ENCODE measurements at places on chromosomes 4 and X.

- DNase-seq = no peak
These were observed 35.8 kb downstream of the MBNL3 start for GRCh38 chrX:132452911-132453550.

- DNase-seq = no peak
These were observed 14.2 kb upstream of the C4orf51 start for GRCh38 chr4:145665773-145666172.

DNA sequence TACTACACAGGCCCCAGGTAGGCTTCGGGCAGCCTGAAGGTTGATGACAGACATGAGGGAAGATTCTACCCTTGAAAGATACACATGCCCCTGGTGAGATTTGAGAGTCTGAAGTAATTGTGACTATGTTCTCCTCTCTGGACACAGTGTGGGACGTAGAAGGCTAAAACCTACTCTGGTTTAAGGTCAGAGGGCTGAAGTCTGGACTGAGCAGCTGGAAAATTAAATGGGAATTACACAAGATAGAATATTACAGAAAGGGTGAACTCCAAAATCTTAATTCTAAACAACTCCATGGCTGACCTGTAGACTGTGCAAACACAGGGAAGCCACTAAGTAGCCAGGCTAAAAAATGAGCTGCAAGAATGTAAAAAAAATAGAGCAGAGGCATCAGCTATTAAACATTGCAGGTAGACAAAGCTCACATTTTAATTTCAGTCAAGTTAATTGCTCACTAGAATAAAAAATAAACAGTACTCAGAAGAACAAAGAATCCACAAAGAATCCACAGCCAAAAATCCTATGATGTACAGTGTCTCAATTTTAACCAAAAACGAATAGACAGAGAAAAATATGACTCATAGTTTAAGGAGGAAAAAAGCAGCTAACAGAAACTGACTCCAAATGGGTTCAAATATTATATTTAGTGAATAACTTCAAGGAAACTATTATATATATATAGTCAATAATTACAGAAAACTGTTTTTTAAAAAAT lies 170.4 kb downstream of the PCDH18 start:
- DNase-seq = no peak

DNA sequence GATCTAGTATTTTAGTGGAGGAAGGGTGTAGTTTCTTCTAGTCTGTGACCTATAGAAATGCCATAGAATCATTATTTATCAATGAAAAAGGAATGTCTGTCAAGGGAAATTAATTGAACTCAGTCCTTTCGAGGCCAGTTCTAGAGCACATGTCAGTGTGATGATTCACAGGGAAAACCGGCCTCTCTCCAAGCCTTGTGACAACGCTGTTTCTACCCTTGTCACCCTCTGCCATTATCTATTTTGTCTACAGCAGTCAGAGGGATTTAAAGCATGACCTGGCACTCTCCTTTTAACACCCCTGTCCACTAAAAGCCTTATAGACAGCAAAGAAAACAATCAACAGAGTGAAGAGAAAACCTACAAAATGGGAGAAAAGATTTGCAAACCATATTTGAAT lies 119.8 kb downstream of the DRD5 start:
- DNase-seq = no peak

GRCh38 chrX:132665676-132666075 lies 176.8 kb upstream of the MBNL3 start:
- DNase-seq = no peak

DNA sequence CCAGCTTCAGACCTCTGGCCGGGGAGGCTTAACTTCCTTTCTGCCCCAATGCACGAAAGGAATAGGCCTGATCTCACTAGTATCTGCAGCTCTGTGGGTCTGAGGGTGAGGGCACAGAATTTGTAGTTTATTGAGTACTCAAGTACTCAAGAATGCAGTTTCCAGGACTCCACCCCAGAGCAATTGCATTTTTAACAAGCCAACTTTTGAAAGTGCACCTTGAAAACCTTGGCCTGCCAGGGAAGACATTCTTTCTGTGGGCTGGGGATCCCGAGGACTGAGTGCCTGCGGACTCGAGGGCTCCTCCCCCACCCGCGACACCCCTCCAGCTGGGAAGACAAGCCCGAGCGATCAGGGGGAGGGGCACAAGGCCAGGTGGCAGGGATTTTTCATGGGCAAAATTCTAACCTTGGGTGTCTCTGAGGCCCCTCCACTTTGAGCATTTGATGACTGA lies 22.4 kb downstream of the RS1 start:
- no peak for DNase-seq

DNA sequence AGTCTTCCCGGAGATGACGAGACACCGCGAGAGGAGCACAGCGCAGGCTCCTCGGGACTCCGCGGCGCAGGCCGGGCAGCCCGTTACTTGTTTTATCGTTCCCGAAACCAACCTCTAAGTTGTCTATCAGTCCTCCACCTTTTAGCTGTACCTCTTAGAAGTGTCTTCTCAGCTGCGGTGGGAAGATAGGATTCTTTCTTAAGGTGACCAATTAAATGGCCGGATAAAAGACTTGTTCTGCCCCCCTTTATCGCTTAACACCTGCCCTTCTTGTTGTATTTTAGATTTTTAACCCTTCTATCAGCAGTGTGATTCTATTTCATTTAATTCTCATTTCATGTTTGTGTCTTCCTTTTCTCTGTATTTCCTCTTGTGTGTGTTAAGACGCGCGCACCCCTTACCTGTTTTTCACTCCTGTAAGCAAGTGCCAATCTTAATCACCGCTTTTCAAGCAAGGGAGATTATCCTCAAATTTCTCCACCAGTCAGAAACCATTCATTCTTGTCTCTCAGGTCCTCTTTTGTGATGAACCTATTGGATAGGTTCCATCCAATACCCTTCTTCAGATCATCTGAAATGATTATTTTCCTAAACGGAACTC lies at the start of gene SLC9B2:
TSS of gene SLC9B2 (minus strand) at position 15 of the 601 bp plus-strand sequence. CDS start 9,211 bp downstream, outside the sequence.
- no peak for DNase-seq

DNA sequence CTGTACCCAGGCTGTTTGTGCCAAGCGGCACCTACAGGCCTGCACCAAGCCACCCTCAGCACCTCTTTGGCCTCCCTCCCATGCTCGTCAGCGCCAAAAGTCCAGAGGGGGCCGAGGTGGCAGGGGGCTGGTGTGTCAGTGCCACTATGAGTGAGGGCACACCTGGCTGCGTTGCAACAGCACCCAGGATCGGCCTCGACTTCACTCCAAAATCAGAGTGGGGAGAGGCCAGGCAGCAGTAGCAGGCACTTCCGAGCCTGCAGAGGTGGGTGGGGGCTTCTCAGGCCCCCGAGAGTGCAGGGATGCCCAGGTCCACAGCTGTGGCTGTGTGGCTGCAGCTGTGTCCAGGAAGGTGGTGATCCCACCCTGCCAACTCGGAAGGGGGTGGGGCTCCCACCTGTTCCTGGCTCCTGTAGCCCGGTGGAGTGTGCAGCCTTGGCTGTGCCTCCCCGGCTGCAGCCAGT lies 58.5 kb downstream of the PPA2 start:
- no peak for DNase-seq

- DNase-seq = no peak
These were observed 1065.0 kb downstream of the NLGN4X start for GRCh38 chrX:5163663-5164062.

DNA sequence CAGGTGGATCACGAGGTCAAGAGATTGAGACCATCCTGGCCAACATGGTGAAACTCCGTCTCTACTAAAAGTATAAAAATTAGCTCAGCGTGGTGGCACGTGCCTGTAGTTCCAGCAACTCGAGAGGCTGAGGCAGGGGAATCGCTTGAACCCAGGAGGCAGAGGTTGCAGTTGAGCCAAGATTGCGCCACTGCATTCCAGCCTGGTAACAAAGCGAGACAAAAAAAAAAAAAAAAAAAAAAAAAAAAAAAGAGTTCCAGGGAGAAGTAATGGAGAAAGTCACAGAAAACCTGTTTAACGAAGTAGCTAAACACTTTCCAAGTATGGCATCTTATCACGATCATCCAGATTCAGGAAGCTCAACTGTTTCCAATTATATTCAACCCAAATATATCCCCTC lies 10.9 kb downstream of the KLHL4 start:
- no peak for DNase-seq

DNA sequence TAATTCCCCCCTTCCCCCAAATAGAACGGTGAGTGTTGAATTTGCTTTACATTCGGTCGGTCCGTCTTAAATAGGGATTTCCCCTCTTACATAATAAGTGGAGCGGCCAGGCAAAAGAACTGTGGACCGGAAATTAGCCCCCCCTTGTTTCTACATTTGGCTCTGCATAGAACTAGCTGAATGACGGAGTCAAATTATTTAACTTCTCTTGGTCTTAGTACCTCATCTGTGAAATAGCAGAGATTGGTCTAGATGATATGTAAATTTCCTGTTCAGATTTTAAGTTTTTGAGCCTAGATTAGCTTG lies 1.3 kb downstream of the SPATA18 start:
- DNase-seq = no peak

DNA sequence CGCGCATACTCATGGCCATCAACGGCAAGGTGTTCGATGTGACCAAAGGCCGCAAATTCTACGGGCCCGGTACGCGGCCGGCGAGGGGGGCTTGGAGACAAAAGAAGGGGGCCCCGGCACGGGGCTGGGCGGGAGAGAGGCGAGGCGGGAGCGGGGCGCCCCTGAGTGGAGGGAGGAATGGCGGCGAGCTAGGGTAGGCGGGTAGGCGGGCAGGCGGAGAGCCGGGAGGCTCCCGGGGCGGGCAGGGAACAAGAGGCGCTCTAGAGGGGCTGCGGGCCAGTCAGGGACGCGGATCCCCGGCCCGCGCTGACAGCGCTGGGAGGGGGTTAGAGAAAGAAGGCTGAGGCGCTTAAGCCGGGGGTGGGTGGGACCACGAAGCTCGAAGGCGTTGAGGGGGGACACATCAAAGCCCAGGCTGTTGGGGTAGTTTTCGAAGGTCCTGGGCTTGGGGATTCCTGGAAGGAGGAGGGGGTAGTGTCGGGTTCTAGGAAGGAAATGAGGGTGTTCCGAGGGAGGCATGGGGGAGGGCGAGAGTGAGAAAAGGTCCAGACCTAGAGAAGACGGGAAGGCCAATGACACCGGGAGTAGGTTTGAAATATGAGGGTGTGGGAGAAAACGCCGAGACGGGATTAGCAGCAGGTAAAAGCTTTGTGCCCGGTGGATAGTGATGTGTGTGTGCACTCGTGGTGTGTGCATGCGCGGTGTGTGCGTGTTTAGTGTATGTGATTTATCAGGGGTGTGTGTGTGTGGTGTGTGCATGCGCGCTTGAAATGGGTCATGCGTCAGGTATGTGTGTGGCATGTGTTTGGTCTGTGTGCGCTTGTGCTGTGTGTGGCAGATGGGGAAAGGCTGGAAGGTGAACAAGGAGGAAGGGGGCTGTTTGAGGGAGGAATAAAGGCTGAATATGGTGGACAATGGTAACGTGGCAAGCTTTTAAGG lies 807 bp downstream of the PGRMC1 start:
- DNase-seq = peak; percentile 33

GRCh38 chrX:24260842-24261550 lies 52.9 kb downstream of the SUPT20HL2 start:
- DNase-seq = peak; percentile 26

GRCh38 chr4:123106747-123107146 lies 184.3 kb upstream of the NUDT6 start:
- no peak for DNase-seq

DNA sequence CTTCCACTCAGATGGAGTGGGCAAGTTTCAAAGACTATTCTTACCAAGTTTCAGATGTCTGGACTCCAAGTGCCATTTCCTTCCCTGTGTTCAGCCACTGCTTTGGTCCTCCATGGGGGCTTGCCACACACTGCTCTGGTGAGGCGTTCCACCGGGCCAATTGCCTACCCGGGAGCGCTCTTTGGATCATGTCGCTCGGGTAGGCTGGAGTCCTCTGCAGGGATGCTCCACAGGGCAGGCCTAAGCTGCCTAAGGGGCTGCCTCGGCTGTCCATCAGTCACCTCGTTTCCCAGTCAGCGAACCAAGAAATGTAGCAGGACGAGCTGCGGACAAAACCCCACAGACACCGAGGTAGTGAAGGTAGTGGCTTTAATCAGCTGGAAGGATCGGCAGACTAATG lies 200.7 kb upstream of the KLF8 start:
- DNase-seq = no peak

- DNase-seq = no peak
These were observed 52.3 kb downstream of the IL1RAPL2 start for GRCh38 chrX:104618106-104618895.

DNA sequence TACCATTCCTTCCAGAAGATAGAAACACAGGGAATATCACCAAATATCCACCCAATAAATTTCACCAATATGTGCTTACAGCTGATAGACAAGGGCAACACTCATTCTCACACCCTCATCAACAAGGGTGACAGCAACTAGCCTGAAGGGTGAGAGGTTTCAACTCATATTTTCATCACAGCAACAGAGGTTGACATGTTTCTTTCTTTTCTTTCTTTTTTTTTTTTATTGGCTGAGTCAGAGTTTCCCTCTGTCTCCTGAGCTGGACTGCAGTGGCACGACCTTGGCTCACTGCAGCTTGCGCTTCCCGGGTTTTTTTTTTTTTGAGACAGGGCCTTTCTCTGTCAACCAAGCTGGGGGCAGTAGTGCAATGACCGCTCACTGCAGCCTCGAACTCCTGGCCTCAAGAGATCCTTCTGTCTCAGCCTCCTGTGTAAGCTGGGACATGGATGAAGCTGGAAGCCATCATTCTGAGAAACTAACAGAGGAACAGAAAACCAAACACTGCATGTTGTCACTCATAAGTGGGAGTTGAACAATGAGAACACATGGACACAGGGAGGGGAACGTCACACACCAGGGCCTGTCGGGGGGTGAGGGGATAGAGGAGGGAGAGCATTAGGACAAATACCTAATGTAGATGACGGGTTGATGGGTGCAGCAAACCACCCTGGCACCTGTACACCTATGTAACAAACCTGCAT lies 27.5 kb upstream of the ASMTL start:
- DNase-seq = peak; percentile 16

GRCh38 chr4:111788099-111788498 lies 357.2 kb upstream of the FAM241A start:
- DNase-seq = no peak

DNA sequence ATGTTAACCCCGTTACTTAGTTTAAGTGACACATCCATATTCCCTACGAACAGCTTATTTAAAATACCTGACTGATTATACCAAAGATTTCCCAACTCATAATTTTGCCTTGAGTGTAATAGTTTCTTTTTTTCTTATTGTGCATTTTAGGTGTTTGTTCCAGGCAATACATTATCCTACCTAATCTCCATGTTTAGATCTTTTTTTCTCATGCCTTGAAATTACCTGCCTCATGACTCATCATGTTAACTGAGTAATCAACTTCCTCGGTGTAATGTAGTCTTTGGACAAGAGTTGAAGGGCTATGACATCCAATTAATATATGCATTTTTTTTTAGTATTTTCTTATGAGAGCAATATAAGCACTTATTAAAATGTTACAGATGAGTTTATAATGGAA lies 228.7 kb upstream of the ANKRD50 start:
- no peak for DNase-seq

DNA sequence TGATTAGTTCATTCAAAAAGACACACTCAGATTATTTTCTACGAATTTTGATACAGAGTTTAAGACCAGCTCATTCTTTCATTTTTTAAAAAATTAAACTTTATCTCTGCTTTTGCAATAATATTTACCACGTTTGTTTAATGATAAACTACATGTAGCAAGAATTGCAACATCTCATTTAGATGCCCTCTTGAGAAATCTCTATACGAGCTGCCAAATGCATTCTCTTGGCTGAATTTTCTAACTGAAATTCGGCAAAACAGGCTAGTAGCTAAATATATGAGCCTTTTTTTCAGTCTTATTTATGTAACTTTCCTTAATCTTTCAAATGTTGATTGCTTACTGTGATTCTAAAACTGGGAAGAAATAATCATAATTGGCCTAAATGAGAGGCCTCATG lies 2.1 kb upstream of the GC start:
- no peak for DNase-seq
